HCT116 (cell line): ENCODE measurements at places on chromosomes 6 and 20. TPM values are rescaled to one million over a fixed set of nuclear protein-coding genes. Genes with fewer than 3 reads are reported as not detected.
A peak's percentile ranks its signal among the peaks of the same experiment; 100 is the strongest.

DNA sequence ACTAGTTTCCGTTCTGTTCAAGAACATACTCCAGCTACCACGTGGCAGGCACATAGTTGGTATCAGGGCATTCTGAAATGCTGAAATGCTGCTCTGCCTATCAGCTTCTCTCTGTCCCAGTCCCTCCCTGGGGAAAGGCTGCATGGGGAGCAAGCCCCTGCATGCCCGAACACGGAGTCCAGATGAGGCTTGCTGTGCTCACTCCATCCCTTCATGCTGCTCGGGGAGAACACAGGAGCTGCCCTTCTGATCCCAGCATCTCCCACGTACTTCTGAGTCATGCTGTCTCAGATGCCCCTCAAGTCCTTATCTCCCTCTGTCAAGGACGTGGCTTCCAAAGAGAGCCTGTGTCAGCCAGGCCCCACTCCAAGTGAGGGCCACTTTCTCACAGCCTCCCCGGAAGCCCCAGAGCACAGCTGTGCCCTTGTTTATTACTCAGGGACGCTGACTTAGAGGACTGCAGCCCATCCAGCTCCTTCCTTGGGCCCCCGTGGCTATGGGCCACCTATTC is 29.4 kb downstream of the THBS2 start:
- DNase-seq = no peak

- DNase-seq = no peak
Measured at GRCh38 chr20:40811004-40811403, 122.0 kb upstream of the MAFB start.

DNA sequence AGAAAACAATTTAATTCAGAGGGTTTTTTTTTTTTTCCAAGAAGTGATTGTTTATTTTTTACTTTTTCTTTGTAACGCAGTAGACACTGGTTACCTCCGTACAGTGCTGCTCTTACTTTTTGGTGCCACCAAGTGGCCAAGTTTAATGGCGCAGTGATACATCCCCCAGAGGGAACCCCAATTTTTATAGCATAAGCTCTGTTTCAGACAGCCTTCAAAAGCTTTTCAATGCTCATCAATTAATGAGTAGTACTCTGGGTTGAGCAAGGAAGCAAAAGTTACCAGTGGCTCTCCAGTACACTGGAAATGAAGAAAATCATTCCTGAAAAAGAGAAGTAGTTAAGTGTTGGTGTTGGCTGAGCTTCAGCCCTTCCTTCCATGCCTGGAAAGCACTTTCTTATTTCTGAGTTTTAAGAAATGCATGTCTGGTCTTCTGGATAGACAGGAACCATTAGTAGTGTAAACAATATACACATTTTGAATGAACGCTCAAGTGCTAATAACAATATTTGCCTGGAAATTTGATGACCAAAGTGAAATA is 129.1 kb upstream of the SMLR1 start:
- DNase-seq = peak; percentile 49

- DNase-seq = no peak
Measured at GRCh38 chr6:54192993-54193392, 81.8 kb downstream of the MLIP start.

DNA sequence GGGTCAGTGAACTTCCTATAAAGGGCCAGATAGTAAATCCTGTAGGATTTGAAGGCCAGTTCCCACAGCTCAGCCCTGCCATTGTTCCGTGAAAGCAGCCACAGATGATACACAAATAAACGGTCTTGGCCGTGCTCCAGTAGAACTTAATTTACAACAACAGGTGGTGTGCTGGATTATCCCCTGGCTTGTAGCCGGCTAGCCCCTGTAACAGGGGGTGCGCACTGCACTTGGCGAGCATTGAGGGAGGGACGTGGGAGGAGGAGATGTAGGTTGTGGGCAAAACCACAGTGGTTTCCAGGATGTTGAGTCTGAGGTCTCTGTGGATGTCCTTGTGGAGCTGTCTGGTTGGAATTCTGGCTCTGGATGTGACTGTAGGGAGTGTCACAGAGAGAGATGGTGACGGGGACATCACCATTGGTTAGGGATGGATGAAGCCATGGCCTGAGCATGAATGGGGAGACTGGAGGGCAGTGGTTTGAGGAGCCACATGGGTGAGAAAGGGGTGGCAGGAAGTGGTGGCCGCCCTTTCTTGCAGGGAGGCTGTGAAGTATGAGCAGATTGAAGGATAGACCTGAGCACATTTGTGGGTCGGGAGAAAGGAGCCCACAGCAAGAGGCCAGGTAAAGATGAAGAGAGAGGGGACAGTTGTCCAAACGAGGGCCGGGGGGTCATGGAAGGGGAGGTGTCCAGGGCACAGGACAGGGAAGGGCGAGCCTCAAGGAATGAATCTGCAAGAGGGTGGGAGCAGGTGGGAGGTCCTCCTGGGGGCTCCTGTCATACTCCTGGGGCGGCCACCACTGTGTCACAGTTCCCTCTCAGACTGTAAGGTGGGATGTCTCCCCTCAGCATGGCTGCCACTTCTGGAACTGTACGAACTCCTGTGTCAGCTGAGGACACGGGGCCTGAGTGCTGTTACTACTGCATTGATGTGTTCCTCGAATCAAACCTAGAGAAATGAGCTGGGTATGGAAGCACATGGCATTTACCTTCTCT is 53.6 kb downstream of the CDH26 start:
- DNase-seq = no peak

DNA sequence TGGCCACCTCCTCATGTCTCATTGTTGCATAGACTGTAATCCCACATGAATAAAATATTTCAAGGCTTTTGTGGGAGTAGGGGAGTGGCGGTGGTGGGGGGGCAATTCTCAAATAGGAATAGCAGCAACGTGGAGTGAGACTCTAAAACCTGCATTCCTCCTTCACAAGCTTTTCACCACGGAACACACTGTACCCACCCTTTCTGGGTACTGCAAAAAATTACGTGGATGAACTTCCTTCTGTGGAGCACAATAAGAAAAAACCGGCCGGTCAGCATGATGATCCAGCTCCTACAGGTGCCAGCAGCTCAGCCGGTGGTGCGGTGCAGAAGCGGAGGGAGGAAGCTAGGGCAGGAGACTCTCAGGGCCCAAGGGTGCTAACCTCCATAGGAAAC is 930 bp upstream of the RRAGD start:
- DNase-seq = no peak

BFSP1 gene
- 8.8 TPM for total RNA-seq

DLK2 gene
- 1.6 TPM for total RNA-seq

DNA sequence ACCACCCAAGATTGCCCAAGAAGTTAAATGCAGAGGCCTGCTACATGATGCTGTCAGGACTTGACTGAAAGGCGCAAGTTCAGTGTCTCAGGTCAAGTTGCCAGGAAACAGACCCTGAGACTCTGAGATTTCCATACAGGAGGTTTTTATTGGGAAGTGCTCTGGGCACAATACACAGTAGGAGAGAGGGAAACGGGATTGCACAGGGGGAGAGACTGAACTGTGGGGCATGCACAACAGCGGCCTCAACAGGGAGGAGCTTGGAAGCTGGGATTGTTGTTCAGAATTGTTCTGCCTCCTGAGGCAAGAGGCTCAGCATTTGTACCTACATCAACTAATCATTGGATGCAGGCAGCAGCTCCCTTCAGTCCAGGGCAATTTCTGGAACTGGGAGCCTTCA is 6.7 kb downstream of the STX11 start:
- no peak for DNase-seq

DOK5 gene
- total RNA-seq = not detected

DNA sequence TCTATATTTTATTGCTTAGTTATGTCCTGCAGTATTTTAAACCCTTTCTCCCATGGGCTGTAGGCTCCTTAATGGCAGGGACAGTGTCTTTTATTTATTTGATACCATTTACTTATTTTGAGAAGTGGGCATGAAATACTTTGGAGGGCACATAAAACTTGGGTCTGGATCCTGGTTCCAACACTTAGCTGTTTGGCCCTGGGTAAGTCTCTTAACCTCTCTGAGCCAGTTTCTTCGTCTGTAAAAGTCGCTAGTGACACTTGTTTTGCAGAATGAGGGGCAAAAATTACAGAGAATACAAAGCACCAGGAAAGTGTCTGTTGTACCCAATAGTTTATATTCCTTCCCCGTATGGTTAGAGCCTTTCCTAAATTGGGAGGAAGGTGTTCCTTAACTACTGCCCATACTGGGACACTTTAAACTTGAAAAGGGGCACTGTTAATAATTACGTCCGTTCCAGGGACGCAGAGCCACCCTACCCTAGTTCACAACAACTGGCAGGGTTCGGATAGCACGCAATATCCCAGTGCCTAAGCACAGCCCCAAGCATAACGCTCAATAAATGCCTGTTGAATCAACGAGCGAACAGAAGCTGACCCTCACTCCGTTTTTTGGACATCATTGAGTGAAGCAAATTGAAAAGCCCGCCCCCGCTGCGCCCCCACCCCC is 6.0 kb upstream of the ARMC12 start:
- no peak for DNase-seq

DNA sequence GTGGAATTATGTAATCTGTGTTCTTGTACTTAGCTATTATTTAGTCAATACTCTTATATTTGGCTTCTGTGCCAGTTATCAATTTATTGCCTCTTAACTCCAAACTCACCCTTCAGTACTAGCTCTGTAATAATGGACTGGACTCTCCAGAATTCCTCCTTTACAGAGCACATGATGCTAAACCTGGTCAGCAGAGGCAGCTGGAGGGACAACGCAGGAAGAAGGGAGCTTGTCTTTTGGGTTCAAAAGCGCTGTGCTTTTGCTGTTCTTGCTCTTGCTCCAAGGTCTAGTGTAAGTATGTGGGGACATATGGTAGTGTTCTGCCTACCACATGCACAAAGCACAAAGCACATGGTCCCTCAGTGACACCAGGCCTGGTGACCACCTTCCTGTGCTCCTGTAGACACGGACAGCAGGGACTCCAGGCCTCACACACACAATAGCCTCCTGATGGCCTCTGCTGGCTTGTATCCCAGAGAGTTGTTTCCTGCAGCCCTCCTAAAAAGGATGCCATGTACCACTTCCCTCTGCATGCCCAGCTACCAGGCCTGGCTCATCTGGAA is 46.1 kb downstream of the CHD6 start:
- DNase-seq = no peak

- no peak for DNase-seq
Measured at GRCh38 chr6:153727885-153728284, 311.2 kb upstream of the OPRM1 start.

DNA sequence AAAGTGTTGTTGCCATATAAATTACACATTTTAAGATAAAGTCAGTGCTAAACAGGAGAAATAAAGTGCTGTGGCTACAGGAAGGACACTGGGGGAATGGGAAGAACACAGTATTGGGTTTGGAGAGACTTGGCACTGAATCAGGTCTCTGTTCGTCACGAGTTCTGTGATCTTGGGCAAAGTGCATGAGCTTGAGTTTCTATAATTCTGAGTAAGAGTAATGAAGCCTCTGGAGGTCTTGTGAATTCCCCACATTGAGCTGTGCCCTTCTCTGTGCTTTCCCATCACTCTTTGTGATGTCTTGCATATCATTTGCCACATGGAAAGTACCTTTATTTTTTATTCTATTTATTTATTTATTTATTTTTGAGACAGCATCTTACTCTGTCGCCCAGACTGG is 16.8 kb upstream of the EEF1A1 start:
- no peak for DNase-seq

- DNase-seq = no peak
Measured at GRCh38 chr6:65790666-65791065, 83.6 kb upstream of the EYS start.

DNA sequence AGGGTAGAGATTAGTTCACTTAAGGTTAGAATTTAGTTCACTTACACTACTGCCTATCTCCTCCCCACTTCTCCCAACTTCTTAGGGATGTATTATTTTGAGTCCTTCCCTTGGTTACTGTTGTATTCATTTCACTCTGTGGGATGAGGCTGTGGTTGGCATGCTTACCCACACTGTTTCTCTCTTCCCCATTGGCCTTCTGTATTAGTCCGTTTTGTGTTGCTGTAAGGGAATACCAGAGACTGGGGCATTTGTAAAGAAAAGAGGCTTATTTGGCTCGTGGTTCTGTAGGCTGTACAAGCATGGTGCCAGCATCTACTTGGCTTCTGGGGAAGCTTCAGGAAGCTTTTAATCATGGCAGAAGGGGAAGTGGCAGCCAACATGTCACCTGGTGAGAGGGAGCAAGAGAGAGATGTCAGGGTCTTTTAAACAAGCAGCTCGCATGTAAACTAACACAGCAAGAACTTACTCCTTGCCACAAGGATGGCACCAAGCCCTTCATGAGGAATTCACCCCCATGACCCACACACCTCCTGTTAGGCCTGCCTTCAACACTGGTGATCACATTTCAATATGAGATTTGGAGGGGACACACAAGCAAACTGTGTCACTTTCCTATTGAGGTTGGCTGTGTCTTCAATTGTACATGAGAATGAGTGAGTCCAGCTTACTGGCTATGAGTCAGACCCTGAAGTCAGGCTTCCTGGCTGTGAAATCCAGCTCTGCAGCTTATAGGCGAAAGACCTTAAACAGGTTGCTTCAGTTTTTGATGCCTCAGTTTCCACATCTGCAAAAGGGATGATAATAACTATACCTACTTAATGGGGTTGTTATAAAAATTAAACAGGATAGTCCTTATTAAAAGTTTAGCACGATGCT is 53.3 kb downstream of the SYNDIG1 start:
- no peak for DNase-seq

DNA sequence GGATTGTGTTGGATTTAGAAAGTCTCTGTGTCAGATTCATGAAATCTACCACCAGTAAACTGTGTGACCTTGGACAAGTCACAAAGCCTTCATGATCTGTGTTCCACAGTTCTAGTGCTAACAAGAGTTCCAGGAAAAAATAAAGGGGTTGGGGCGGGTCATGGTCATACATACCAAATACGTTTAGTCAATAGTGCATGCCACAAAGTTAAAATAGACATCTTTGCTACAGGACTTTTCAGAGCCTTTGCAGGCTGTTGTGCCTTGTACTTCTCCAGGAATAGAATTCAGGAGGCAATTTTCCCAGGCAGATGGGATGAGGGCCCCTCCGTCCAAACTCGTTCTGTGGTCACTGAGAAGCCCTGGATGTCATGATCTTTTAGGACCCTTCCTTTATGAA is 127.2 kb downstream of the EYA2 start:
- DNase-seq = no peak

DNA sequence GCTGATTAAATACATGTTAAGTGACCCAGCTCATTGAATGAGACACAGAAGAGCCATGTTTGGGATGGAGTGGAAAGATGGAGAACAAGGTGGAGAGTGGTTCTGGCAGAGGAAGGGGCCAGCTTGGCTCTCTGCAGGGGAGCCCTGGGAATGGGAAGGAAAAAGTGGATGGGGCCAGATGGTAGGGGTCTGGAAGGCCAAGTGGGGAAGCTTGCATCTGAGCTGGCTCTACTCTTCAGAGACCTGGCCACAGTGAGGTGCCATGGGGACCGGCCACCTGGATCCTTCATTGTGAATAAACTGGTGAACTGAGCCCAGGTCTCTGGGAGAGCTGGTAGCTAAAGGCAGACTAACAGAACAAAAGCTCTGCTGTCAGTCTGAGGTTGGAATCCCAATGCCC is 48.9 kb upstream of the SIRPA start:
- DNase-seq = no peak

DNA sequence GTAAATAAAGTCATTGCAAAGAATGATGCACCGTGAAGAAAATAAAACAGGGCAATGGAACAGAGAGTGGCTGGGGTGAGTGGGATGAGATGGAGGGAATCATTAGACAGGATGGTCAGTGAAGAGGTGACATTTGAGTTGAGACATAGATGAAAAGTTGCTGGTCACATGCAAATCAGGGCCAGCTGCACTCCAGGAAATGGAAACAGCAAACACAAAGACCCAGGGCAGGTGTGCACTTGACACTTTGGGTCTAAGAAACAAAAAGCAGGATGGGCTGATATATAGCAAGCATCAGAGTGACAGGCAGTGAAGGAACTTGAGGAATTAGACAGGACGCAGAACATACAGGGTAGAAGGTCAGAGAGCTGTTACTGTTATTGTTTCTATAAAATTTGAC is 171.5 kb upstream of the RIPOR2 start:
- no peak for DNase-seq

GRCh38 chr6:167553736-167554119 is 228.8 kb downstream of the TTLL2 start:
- DNase-seq = no peak
